ENCODE measurements at places on chromosomes 6 and 20.

- no peak for DNase-seq
Observed at GRCh38 chr20:4082406-4083097, 67.2 kb upstream of the RNF24 start.

- no peak for DNase-seq
Observed at GRCh38 chr6:161010418-161010817, 18.8 kb downstream of the MAP3K4 start.

DNA sequence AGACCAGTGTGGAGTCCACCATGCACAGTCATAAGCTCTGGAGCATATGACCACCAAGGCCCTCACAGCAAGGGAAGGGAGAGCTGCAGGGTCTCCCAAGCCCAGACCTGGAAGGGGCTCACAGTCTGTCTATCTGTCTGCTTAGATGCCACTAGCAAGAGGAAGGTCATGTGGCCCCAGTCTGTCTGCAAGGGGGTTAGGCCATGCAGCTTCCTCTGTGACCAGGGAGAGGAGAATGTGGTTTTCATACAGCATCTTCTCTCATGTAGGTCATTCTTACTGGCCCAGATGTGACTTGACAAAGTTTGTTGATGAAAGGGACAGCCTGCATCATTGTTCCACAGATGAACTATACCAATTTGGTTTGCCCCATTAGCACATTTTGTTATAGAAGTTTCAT lies 260.8 kb downstream of the FARS2 start:
- DNase-seq = no peak

GRCh38 chr20:36836591-36837269 lies 39.2 kb upstream of the TLDC2 start:
- DNase-seq = no peak

DNA sequence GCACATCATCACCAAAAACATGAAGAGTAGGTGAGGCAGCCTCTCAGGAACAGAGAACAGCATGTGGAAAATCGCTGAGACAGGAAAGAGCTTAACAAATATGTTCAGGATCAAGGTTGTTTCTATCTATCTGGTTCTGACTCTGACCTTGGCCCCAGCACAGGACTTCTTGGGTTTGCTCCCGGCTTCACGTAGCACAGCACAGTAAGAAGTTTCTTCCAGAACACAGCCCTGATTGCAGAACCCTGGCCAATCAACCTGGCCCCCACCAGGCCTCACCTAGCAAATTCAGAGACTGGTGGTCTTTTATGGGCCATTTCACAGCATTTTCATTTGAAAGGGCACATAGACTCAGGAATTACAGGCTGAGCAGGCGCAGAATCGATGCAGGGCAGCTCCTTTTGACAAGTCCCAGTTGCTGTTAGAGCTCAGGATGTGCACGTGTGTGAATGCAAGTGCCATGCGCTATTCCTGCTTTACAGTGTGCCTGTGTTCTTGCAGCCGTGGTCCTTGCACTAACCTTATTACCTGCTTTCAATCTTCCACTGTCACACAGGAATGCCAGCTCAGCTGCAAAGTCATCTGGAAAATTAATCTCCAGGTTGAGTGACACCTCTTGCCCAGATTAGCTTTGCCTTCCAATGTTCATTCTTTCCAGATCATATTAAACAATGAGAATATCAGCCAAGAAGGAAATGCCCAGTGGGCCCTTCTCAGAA lies 100.5 kb upstream of the SLC2A12 start:
- no peak for DNase-seq

GRCh38 chr20:62104791-62105345 lies 17.4 kb upstream of the LSM14B start:
- no peak for DNase-seq

GRCh38 chr20:8389381-8390036 lies 257.4 kb downstream of the PLCB1 start:
- DNase-seq = no peak

- DNase-seq = no peak
Observed at GRCh38 chr6:34633785-34634184, 62.8 kb downstream of the ILRUN start.

DNA sequence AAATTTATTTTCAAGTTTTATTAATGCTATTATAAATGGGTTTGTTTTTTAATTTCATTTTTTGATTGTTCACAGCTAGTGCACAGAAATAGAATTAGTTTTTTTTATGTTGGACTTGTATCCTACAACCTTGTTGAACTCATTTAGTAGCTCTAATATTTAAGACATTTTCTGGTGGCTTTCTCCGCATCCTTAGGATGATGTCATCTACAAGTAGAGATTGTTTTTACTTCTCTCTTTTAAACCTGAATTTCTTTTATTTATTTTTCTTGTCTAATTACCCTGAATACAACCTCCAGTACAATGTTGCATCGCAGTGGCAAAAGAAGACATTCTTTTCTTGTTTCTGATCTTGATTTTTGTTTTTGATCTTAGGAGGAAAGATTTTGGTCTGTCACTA lies 142.6 kb upstream of the PRDM1 start:
- no peak for DNase-seq

- DNase-seq = no peak
Observed at GRCh38 chr6:15561447-15562199, 101.2 kb downstream of the DTNBP1 start.

DNA sequence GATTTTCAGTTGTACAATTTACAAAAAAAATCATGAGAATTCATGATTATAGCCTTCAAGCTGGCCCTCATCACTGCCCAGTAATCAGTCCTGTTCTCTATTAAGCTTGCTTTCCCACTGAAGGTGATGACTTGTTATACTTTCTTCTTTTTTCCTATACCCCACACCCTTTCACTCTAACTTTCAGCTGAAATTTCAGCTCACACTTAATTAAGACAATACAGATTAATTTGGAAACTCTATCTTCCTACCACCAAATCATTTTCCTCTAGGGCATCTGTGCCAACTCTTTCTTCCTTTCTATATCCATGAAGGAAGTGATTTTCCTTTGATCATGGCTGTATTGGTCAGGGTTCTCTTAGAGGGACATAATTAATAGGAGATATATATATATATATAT lies 449.9 kb downstream of the CD109 start:
- no peak for DNase-seq

DNA sequence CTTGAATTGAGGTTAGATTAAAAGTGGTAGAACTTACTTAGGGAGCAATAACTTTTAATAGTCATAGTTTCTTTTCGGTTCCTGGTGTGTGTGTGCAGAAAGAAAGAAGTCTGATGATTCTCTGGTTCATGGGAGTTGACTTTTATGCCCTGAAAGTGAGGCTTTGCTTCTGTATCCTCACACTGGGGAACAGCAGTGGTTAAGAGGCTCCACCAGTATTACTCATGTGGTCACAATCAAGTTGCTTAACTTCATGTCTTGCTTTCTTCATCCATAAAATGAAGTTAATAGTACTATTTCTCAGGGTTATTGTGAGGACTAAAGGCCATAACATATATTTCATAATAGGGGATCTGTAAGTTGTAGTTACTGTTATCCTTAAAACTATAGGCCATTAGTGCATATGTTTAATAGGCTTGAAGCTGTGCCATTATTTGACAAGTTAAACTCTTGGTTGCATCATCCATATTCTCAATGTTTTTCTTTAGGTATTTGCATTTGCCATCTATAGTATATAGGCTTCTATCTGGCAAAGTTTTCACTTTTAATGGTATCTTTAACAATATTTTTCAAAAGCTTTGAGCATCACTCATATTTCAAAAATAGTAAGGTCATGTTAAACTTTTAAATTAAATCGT lies 262.4 kb downstream of the PLCB1 start:
- DNase-seq = no peak

DNA sequence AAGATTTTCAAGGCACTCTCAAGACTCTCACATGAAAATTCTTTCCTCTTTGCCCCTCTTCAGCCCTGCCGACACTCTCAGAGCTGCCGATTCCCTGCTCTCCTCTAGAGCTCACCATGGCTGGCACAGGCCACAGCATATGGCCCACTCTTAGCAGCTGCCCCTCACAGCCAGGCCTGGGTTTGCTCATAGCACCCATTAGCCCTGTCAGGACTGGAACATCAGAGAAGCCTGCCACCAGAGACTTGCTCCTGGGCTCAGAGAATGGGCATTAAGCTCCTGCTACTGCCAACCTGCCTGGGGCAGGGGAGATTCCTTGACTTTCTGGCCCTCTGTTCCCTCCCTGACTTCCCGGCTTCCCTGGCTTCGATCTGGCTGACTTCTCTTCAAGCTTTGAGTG lies 96.7 kb downstream of the LRFN2 start:
- DNase-seq = no peak
